ENCODE measurements at places on chromosomes 5 and 9. TPM values are rescaled to one million over a fixed set of nuclear protein-coding genes. Genes with fewer than 3 reads are reported as not detected.

GRCh38 chr5:122480146-122480545 lies 168.1 kb downstream of the SNCAIP start:
- DNase-seq = no peak

- no peak for DNase-seq
Observed at GRCh38 chr9:126628146-126628545, 14.4 kb downstream of the LMX1B start.

DNA sequence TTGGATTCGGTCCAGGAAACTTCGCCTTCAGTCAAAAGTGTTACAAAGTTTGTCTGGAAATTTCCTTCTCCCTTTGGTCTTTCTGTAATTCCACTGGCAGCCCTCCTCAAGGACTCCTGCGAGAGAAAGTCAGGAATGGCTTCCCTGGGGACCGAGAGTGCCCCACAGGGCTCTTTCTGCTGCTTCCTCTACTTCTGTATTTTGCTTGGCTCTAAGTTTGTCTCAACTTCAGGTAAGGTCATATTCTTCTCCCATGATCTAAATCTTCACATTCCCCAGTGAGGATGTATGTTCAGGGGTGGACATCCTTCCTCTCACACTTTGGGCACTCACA lies 10.3 kb upstream of the RIOK2 start:
- no peak for DNase-seq

- DNase-seq = peak; percentile 1
Observed at GRCh38 chr9:74953235-74953751, 581 bp upstream of the C9orf40 start.

GRCh38 chr9:86854898-86855523 lies 92.3 kb downstream of the GAS1 start:
- no peak for DNase-seq

DNA sequence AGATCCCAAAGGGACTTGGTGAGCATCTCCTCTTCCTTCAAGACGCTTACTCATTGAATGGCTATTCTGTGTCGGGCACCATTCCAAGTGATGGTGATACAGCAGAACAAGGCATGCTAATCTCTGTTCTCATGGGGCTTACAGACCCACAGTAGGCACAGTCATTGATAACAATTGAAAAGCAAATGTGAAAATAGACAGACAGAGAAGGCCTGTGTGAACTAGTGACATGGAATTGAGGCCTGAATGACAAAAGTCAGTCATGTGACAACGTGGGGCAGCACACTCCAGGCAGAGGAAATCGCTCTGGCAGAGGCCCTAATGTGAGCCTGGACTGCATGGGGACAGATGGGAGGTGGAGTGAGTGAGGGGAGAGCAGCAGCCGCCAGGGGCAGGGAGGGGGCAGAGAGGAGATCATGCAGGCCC lies 70.7 kb upstream of the CPLX2 start:
- no peak for DNase-seq

DNA sequence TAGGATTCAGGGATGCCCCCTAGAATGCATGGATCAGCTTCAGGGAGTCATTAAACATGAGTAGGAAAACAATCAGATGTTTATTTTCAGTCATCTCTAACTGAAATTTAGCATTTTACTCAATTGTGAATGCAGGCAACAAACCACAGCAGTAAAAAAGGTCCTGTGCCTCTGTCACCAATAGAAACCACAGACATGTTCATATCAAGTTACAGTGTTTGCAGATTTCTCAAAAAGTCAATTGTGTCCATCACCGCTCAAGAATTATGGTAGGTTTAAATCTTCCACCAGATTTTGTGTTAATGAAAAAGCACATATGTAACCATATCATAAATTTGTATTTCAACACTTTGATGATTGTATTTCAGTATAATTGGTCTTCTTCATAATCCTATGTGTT lies 68.4 kb upstream of the SLC1A1 start:
- no peak for DNase-seq

DNA sequence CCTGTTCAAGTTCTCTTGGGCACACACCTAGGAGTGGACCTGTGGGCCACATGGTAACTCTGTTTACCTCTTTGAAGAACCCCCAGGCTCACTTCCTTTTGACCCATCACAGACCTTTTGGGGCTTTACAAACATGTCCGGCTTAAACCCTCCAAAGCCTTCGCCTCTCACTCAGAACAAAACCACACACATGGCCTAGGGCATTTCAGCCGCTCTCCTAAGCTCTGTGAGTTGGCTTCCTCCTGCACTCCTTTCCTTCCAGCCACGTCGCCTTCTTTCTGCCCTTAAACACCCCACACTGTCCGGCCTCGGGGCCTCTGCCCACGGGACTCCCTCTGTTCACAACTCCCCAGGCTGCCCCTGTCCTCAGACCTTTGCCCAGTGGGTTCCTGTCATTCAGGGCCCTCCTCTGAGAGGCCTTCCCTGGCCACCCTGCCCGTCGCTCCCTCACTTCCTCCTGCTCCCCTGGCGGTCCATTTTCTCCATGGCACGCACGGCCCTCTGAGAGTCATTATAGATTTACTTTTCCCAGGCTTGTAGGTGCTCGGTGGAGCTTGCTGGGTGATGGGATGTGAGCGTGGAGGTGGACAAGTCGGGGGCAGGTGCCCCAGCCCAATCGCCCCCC lies 1.9 kb downstream of the DOK3 start:
- no peak for DNase-seq

- DNase-seq = no peak
Observed at GRCh38 chr9:120513825-120514396, 66.1 kb downstream of the CDK5RAP2 start.

DNA sequence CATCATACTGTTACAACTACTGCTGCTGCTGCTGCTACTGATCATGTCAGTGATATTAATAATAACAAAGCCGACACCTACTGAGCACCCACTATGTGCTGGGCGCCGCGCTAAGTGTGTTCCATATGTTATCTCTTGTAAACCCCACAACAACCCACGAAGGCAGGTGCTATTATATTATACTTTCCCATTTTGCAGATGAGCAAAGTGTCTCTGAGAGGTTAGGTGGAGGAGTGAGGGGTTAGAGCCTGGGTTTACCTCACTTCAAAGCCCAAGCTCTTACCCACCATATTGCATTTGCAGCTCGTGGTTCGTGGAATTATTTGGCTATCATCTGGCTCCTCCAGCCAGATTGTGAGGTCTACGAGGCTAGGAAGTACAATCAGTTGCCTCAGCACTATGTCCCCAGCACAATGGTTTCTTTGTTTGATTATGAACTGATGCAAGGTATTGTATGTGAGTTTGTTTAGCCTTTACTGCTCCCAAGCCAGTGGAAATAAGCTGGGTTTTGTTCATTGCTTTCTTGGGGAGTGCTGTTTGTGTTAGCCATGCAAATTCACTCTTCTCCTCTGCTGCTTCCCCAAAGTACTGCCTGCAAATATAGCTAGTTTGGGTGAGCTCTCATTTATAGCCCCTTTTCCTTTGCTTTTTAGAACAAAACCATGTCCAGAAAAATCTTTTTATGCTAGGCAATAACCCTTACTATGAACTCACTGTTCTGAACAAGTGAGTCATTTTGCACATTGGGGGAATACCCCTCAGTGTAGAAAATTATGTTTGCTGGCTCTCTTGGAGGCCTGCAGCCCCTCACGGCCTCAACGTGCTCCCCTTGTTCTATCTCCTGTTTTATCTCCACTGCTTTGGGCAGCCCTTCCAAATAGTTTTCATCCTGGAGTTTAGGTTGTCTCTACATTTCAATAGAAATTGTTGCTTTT lies 47.9 kb downstream of the ALG2 start:
- DNase-seq = no peak

DNA sequence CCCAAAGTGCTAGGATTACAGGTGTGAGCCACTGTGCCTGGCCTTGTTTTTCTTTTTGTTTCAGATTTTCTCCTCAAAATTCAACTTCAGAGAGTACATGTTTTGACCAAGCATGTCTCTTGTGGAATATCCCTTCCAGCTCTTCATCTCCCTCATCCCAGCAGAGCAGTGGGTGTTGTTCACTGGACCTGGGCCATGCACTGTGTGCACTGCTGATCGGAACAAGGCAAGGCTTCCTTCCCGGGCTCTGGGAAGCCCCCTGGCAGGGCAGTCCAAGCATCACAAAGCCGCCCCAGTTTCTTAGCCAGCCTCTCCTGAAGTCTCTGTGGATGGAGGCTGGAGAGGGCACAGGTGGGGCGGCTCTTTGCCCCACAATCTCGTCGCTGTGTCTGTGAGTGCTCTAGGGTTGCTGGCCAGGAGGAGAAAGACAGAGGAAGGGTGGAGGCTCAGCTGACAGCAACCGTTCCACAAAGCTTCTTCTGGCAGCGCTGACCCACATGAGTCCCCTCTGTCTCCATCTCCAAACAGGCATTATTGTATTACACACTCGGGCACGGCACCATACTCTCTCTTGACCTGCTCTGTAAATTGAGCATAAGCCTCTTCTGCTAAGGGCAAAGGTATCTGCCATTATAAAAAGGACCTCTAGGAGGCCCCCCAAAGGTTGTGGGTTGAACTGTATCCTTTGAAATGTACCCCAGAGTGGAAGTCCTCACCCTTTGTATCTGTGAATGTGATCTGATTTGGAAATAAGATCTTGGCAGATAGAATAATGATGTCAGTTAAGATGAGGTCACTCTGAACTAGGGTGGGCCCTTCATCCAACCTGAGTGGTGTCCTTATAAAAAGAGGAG lies 89.6 kb downstream of the TARS1 start:
- no peak for DNase-seq

- no peak for DNase-seq
Observed at GRCh38 chr9:110777876-110778215, 109.3 kb downstream of the MUSK start.

GRCh38 chr9:83342006-83342405 lies 196.2 kb downstream of the FRMD3 start:
- no peak for DNase-seq

DNA sequence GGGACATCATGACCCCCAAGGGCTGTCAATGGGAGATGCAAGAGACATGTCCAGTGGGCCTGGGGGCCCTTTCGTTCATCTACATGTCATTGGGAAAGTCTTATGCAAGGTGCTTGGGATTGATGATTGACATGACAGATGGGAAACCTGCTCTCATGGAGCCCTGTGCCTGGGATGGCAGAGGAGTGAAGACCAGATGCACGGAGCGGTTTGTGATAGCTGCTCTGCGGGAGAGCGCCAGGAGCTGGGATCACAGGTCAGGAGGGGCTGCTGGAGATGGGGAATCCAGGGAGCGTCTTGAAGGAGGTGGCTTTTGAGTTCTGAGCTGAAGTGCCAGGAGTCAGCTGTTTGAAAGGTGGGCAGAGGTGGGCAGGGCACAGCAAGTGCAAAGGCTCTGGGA lies 104.3 kb downstream of the FGF18 start:
- no peak for DNase-seq

- DNase-seq = no peak
Observed at GRCh38 chr5:150376799-150377771, 19.6 kb downstream of the TCOF1 start.

DNA sequence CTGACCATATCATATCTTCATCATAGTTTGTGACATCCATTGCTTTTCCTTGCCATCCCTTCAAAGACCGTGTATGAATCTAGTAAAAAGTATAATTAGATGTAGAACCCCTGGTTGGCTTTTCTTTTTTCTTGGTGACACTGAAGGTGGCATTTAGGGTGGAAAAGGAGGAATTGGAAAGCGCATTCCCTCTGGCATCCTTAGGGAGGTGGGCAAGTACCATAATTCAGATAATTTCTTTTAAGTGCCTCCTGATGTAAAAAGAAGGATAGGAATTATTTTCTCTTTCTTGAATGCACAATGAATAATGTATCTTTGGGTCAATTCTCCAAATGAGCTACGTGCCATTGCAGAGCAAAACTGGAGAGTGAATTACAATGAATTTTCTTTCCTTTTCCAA lies 73.2 kb upstream of the SMARCA2 start:
- no peak for DNase-seq

GRCh38 chr9:34171753-34172535 lies 6.9 kb upstream of the UBAP1 start:
- no peak for DNase-seq

- DNase-seq = no peak
Observed at GRCh38 chr9:35423499-35423898, 66.4 kb upstream of the RUSC2 start.

DNA sequence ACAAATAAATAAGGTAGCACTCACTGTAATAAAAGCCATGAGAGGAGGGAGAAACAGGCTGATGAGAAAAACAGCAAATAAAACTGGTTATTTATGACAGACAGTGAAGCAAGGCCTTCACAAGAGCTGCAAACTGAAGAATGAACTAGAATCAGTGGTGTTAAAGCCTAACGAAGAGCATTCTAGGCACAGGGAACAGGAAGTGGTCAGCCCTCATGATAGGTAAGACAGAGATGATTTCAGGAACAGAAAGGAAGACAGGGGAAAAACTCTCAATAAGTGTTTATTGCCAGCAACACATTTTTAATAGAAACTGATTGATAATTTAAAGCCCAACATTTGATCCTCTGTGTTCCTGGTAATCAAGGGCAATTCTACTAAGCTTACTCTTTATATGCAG lies 124.5 kb downstream of the EDIL3 start:
- no peak for DNase-seq

DNA sequence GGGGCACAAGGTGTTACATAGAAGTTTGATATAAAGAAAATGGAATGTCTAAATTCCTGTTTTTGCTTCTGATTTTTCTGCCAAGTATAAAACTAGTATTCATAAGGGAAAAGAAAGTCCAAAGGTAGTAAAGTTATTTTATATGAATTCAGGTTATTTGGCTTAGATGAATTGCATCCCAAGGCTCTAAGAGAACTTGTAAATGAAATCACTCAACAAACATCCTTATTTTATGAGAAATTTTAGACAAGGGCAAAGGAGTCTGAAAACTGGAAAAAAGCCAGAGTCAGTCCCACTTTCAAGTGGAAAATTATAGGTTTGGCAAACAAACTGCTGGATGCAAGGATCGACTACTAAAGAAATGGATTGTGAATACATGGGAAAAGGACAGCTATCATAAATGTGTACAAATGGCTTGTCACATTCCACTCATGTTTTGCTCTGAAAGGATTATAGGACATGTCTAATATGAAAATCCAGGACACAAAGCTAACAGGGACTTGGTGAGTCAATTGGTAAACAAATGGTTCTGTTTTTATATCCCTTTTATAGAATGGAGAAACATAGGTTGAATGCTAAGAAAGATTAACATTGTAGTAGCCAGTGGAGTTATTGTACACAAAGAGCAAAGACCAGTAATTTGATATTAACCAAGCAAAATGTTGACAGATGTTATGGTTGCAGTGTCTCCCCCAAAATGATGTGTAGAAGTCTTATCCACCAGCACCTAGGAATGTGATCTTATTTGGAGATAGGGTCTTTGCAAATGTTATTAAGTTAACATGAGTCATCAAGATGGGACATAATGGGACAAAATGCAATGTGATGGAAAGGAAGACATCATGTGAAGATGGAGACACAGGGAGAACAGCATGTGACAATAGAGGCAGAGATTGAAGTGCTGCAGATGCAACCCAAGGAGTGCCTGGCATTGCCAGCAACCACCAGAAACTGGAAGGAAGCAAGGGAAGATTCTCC lies 495.7 kb downstream of the TLE1 start:
- DNase-seq = no peak

GRCh38 chr5:160108124-160108523 lies 11.1 kb downstream of the PWWP2A start:
- no peak for DNase-seq

S1PR3 gene
- total RNA-seq = 5.7 TPM

NOTCH1 gene
- total RNA-seq = 24.1 TPM

SNAPC4 gene
- total RNA-seq = 7.6 TPM

GCNT1 gene
- 16.6 TPM for total RNA-seq

APBB3 gene
- total RNA-seq = 28.5 TPM

HAVCR2 gene
- total RNA-seq = 3.7 TPM

GCNT4 gene
- total RNA-seq = 1.3 TPM

NME5 gene
- 4.3 TPM for total RNA-seq

AFAP1L1 gene
- total RNA-seq = 22.3 TPM

PCDHGB4 gene
- 12.5 TPM for total RNA-seq

EGFLAM gene
- 6.7 TPM for total RNA-seq

TAS2R1 gene
- not detected for total RNA-seq

TRIM36 gene
- 0.22 TPM for total RNA-seq

All from thyroid gland (tissue), 4 donors.